Progenitor cell of endocrine pancreas (in vitro differentiated cells): ENCODE measurements at places on chromosomes 3 and 15. TPM values are rescaled to one million over a fixed set of nuclear protein-coding genes. Genes with fewer than 3 reads are reported as not detected.

GRCh38 chr3:38314112-38314763 is 32.1 kb downstream of the SLC22A14 start:
- no peak for DNase-seq

DNA sequence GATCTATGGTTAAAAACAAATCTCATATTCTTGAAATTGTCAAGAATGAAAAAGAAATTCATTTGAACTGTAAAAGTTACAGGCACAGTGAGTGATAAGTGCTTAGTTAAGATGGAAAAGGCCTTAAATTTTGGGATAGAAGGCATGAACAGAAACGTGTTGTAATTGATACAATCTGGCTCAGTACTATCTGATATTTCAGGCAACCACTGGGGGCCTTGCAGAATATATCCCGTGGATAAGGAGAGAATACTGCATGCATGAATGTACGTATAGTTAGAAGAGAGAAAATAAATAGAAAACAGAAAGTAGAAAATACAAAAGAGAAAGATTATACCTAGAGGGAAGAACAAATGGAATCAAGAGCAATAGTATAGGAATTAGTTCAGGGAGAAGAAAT is 741.4 kb upstream of the CCDC54 start:
- no peak for DNase-seq

GRCh38 chr3:136381051-136381450 is 130.9 kb downstream of the PCCB start:
- no peak for DNase-seq

DNA sequence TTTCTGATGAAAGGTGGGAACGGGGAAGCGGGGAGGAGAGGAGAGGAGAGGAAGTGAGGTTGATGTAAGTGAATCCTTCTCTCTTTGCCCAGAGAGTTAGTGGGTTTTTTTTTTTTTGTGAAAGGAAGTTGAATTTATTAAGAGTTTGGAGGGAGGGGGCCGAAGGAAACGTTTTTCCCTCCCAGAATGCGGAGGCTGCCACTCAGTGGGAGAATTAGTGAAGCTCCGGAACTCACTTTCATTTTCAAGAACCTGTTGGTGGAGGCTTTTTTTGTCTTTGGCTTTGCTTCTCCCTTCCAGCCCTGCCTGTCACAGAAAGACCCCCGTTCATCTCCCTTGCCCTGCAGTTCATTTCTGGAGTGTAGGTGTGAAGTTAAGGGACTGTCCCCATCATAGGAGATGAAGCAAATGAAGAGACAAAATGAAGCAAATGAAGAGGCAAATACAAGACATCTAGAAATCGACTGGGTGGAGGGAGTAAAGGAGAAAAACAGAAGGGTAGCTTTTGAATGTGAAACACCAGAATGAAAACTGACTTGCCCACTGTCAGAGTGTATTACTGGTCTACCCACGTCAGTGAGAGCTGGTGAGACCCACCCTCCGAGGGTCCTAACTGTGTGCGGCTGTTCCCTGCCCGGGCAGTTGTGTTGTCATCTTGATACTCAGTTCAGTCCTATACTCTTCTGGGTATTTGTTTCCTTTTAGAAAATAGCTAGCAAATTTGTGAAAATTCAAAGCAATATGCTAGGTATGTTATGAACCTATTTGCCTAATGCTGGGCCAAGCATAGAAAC is 91.5 kb downstream of the ITPR1 start:
- no peak for DNase-seq

DNA sequence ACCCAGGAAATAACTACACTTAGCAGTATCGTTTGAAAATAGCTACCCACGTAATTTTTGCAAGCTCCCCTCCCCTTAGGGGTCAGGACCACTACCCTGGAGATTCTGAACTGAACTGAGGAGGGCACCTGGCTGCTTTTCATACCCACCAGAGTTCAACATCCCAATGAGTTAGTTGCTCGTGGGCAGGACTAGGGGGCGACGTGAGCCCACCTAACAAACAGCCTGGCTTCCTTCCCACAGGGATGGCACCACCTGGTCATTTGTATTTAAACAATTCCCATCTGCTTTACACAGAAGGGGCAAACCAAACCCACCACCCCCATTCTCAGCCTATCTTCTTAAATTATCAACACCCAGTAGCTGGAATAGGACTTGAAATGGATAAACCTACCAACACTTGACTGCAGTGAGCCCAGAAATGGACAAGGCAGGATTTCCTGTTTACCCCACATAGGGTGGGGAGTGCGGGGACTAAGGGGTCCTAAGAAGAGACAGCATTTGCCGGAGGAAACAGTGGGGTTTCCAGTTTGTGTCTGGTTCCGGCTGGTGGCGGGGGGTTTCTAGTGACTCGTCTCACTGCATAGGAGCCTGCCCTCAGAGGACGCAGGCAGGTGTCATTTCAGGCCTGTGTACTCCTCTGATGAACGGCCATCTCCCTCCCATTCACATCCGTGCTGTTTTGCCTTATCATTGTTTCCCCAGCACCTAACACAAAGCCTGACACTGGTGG is 11.6 kb upstream of the VGLL4 start:
- DNase-seq: no peak

Gene NMB
- total RNA-seq: 4.9 and 6.1 TPM in 2 replicates

Gene GATM
- total RNA-seq: 64.1 and 75.5 TPM in 2 replicates

Gene CISH
- total RNA-seq: 4.9 and 5.2 TPM in 2 replicates

Gene COL7A1
- 31.5 and 38.4 TPM in 2 replicates for total RNA-seq
